ENCODE measurements at places on chromosomes 5 and 9.

GRCh38 chr5:85263125-85263524, 878.4 kb upstream of the EDIL3 start:
- no peak for DNase-seq

- DNase-seq: peak; percentile 81
Observed at GRCh38 chr5:961002-961710, 47.4 kb upstream of the NKD2 start.

DNA sequence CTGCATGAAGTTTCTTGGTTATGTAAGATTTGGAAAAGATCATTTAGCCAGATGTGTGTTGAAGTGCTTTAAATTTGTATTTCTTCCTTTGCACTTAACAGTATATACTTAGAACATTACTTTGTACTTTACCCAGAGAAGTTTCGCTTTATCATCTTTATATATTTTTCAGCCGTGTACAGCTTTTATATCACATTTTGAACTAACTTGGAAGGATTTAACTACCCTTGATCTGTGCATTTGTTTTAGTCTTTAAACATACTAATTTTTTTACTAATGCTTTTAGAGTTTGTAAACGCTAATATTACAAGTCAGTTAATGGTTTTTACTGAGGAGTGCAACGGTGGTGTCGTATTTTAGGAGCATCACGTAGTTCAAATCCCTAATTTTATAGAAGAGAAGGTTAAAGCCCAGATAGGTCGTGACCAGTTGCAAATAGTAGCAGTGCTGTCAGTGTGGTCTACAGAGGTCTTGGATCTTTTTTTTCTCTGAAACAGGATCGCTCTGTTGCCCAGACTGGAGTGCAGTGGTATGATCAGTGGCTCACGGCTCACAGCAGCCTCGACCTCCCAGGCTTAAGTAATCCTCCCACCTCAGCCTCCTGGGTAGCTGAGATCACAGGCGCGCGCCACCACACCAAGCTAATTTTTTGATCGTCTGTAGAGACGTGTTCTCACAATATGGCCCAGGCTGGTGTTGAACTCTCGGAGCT, 2.0 kb downstream of the MATR3 start:
- DNase-seq: no peak

DNA sequence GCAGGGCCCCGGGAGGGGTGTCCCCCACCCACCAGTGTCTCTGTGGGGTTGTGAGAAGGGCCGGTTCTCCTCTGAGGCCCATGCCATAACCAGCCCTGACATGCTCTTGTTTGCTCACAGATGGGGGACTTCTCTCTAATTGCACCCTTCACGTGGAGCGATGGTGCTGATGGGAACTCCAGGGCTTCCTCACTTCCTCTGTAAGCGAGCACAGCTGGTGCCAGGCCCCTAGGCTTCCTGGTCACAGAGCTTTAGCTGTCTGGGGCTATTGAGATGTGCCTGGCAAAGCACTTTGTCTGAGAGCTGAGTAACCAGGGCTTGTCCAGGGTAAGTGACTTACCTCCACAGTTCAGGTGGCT, 36.4 kb downstream of the PHF2 start:
- no peak for DNase-seq

- DNase-seq: no peak
Observed at GRCh38 chr5:142295960-142296860, 28.6 kb downstream of the SPRY4 start.

DNA sequence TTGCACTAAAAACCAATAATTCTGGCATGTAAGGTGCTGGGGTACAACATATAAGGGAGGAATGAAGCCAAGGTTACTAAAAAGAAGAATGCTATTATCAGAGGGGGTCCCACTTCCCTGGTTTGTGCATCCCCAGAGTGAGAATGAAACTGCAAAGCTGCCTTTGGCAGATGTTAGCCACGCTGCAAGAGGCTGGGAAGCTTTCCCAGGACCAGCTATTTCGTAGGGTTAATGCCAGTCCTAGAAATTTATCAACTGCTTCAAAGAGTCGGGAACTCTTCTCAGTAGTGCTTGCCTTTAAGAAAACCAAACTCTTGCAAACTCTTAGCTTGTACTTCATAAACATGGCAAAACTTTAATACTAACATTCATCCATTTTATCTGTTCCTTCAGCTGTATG, 87.5 kb upstream of the NR5A1 start:
- DNase-seq: no peak

- no peak for DNase-seq
Observed at GRCh38 chr9:128214571-128215490, 11.7 kb downstream of the DNM1 start.

DNA sequence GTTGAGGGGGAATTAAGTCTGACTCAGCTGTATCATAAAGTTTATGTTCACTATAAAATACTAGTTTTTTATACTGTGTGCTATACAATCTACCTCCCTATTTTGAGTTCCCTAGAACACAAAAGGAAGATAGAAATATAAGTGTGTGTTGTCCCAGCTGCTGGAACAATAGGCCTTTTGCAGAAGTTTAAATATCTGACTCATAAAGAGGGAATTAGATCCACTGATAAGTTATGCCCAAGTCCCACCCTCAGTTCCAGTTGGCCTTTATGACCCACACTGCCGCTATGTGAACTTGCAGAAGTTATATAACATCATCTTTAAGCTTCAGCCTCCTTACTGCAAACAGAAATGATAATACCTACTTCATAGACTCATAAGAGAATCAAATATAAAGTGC, 88.5 kb upstream of the DAB2 start:
- no peak for DNase-seq

- DNase-seq: no peak
Observed at GRCh38 chr9:69867081-69867814, 46.6 kb downstream of the CFAP95 start.

GRCh38 chr9:28289746-28290145, 716.5 kb upstream of the C9orf72 start:
- no peak for DNase-seq

DNA sequence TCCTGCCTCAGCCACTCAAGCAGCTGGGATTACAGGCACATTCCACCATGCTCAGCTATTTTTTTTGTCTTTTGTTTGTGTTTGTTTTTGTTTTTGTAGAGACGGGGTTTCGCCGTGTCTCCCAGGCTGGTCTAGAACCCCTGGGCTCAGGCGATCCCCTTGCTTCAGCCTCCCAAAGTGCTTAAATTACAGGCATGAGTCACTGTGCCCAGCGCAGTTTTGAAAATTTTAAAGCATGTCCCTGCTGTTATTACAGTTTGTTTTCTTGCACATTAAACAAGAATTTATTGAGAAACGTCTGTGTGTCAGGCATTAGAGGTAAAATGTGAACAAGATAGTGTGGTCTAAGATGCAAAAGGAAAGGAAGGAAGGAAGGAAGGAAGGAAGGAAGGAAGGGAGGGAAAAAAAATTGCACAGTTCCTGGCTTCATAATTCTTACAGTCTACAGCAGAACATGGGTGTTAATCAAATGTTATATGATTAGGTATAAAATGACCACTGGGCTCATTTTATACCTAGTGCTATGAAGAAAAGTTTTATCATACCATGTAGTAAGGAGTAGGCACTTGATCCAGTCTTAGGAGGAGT, 205.4 kb downstream of the SNX18 start:
- no peak for DNase-seq

DNA sequence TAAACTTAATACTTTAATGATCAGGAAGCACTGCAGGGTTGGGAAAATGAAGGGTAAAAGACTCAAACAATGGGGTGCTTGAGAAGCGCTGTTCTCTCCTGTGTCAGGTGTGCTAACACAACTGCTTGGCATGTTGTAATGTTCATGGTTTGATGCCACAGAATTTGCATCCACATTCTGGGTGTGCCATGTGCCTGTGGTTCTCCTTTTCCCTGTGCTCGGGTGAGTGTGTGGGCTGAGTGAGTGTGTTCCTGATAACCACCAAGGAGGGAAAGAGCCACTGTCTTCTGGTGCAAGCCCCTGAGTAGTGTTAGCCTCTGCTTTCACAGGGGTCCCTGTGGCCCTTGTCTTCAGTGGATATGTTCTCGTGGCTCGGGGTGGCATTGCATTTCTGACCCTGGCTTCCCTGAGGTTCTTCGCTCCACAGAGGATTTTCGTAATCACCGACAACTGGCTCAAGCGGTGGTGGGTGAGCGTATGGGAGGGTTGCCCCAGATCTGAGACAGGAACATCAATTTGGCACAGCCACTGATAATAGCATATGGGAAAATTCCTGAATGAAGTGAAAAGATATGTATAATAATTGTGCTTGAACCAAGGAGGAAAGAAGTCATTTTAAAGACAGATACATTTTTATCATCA, 102.0 kb downstream of the MVB12B start:
- peak; percentile 49 for DNase-seq

DNA sequence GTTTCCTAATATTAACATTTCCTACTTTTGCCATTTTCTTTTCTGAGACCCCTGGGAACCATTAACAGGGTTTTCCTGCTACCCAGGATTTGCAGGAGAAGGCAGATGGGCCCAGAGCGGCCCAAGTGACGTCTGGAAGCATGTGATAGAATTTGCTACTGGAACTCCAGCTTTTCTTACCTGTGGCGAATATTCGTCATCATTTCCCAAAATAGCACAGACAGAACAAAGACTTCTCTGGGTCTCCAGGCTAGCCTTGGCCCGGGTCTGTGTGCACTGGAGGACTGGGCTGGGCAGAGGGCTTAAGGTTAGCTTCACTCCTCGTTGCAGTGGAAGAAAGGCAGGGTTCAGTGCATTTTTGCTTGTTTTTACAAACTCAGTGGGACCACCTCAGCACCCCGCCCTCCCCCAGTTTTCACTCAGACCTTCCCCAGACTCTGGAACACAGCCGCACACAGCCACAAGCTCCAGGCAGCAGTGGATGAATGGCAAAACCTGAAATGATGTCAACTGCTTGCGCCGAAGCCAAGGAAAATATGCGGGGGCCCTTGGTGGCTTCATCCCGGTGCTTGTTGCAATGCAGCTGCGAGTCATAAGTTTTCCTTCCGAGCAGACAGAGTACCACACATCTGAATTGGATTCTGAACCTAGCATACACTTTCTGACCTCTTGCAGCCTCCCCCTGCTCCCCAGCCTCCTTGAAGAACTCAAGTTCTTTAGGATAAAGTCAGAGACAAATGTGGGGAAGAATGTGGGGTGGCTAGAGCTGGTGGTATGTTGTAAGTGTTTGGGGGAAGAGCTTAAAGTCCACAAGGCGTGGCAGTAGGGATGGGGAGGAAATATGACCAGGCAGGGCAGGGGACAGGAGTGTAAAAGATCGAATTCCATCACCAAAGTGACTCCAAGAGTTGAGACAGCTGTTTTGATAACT, 586.0 kb downstream of the CCDC171 start:
- no peak for DNase-seq

GRCh38 chr5:159038907-159039306, 60.8 kb downstream of the EBF1 start:
- no peak for DNase-seq

DNA sequence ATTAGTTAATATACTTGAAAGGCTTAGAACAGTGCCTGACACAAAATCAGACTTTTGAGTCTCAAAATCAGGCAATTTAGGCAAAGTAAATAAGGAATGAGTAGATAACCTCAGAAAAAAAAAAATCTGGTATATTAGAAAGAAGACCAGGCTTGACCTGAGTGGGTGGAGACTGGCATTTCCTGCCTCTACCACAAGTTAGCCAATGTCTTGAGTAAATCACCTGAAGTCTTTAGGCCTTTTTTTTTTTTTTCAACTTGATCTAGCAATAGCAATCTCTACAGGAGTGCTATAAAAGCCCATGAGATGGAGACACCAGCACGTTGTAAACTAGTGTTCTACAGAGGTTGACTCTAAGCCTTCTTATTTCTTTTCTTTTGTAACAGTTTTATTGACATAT, 104.2 kb upstream of the RASEF start:
- DNase-seq: no peak

- DNase-seq: no peak
Observed at GRCh38 chr5:105573575-105573974, 2011.0 kb upstream of the NUDT12 start.

DNA sequence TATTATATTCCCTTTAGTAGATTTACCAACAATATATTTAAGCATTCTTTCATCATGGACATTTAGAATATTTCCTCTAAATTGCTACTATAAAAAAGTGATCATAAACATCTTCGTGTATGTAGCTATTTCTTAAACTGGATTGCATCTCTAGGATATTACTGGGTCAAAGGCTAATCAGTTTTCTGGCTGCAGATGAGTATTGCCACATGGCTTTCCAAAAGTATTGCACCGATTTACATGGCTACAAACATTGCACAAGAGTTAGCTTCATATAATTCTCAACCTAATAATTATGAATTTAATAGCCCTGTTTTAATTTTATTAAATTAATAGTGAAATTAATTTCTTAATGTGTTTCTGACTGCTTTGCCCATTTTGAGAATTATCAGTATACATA, 183.4 kb downstream of the DMRT2 start:
- no peak for DNase-seq

DNA sequence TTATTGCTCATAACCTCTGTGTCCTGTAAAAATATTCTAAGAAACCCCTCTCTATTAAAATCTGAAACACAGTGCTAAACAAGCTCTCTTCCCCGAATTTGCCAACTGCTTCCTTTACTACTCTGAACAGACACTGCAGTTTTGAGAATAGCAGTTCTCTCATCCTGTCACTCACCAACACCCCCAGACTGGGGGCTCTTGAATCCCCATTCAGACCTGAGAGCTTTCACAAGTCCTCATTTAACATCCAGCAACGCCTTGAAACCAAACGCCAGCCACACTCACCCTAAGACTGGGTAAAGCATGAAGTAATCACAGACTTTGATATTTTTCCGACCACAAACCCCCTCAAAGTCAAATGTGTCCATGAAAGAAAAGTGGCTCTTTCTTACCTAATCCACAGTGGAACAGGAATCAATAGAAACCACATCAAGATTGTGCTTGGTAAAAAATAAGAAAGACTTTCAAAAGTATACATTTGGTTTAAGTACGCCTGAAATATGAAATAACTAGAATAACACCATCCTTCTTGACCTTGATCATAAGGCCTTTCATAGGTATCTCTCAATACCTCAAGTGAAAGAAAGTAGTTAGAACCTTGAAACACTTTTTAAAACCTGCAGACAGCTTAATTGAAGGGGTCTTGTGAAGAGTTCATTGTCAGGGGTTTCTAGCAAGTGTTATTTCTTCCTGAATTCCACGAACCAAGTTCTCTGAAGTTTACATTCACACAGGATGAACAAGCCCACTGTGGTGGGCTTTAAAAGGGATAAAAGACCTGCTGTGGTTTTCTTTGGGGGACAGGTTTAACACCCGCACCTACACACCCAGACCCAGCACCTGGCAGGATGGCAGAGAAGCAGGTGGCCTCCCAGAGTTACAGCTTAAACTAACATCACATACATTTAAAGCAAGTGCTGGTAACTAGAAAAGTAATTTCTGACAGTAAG, 412.6 kb downstream of the MLLT3 start:
- DNase-seq: no peak

- no peak for DNase-seq
Observed at GRCh38 chr5:150487199-150488061, 20.5 kb upstream of the NDST1 start.
